NCI-H1105 (cell line): ENCODE measurements at places on chromosomes 5 and 9.

DNA sequence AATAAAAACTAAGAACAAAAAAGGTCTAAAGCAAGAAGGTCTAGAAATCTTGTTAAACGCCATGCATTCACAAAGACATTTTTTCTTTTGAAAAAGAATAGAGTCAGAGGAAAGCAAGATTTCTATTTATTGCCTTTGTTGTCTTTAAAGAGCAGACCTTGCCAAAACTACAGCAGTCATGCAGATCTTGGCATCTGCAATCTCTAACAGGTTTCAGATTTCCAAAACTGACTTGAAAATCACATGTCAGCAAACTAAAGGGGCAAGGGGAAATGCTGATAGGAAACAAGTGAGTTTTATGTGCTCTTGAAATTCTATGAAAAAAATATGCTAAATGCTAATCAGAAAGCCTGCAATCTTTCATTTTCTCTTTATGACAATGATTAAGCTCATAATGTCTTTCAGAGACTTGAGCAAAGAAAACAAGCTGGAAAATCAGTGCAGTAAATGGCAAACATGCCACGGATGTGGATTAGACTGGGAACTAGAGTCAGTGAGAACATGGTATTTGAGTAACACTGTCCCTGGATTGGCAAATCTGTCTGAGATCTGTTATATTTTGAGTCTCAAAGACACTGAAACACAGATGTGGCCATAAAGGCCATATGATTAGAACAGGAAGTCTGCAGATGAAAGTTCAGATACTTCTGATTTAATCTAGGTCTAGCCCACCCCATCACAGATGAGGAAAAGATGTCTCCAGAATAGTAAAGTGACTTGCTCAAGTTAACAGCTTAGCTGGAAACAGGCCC, 361.4 kb upstream of the RPS23 start:
- DNase-seq, result no peak

DNA sequence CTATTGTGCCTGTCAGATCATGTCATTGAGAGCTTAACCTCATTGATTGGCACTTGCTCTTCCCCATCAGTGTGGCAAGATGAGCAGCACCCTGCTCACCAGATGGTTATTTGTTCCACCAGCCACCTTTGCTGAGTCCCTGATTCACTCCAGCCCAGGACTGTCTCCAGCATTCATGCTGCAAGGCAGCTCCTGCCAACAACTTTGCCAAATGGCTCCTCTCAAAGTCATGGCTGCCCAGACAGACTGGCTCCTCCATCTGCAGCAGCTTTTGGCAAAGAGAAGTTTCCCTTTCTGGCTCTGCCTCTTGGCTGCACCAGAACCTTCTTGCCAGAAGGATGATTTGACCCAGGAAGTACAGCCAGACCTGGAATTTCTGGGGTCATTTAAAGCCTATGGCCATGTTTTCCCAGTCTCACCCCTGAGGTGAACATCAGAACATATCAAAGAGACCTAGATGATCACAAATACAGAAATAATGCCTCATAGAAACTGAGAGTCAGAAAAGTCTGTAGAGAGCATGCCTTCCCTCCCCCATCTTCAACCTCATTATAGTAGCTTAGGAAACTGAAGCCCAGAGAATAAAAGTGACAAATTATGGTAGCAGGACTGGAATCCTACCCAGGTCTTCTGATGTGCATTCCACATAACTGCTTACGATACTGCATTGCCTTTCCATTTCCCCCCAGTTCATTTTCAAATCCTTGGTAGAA, 10.4 kb downstream of the PPP2R2B start:
- DNase-seq, result no peak

- no peak for DNase-seq
Observed at GRCh38 chr5:24475101-24475500, 169.7 kb downstream of the CDH10 start.

- no peak for DNase-seq
Observed at GRCh38 chr5:8585230-8586018, 716.5 kb downstream of the MTRR start.

DNA sequence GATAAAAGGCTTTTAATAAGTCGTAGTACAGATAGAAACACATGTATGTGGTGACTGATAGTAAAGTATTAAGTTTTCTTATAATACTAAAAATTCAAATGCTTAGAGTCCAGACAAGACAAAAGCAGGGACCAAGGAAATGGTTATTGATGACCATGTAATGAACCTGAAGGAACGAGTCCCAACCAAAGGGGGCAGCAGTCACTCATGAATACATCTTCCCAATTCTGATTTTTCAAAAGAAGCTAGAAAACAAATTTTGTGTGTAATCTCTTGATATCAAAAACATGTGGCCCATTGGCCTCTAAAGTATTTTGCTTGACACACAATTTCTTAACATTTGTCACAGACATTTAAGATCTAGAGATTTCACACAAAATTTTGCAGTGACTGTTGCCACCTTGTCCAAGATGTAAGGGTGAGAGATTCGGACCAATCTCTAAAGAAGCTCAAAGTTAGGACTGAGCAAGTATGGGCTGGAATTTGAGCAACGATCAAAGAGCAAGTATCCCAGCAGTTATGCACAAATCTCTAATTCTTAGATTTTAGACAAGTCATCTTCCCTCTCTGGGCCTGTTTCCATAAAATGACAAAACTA, 66.8 kb downstream of the ARL15 start:
- no peak for DNase-seq

DNA sequence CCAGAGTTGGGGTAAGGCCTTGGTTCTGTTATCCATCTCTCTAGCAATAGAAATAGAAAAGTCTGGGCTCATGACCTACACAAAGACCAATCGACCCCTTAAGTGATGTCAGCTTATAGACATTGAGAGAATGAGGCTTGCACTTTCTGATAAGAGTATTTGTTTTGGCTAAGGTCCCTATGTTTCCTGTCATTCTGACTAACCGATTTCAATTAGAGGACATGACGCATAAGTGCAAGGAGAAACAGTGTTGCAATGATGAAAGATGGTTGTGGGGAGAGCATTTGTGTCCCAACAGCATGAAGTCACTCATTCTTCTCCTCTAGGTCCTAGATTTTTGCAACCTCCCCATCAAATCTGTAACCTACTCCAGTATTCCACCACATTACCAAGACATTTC, 255.1 kb downstream of the MAT2B start:
- no peak for DNase-seq

DNA sequence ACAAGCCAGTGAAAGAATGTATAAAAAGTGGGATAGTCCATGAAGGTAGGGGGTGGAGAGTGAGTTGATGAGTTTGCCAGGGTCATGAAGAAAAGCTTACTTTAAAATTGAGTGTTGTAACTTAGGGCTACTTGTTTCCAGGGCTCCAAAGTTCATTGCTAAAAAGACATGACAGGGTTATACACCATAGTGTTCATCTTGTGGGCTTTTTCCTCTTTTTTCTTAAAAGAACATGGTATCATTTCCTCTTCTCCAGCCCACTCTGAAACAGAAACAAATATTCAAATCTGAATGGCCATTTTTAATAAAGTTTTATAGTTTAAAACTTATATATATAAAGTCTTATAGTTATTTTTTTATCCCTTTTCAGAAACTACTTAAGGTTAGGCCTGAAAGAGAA, 115.7 kb upstream of the SMC2 start:
- DNase-seq, result no peak

GRCh38 chr9:32399110-32399815, 14.8 kb downstream of the ACO1 start:
- DNase-seq, result no peak

DNA sequence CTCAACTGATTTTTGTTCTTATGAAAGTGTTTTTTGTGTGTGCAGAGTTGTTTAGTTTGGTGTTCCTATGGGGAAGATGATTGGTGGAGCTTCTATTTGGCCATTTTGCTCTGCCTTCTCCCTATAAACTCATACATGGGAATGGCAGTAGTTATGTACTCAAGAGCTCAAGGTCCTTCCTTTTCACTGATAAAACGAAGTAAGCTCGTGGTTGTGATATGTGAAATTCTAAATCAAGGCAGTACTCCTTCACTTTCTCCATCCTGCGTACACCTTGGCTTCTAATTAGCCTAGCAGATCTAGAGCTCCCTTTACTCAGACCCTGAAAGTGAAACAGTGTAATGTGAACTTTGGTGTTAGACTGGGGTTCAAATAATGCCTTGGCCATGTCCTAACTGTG, 159.3 kb upstream of the TNC start:
- DNase-seq, result no peak

DNA sequence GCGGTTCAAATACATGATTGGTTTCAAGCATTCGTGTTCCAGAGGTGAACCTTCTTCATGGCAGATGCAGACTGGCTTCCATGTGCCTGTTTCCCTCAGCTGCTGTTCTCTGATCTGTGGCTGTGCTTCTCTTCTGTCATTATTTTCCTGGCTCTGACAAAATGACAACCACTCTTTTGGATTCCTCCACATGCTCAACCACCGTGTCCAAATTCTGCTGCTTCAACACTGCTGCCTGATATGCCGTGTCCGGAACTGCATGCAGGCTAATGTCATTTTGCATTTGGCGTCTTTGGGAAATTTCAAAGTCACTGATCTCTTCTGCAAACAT, 368.7 kb upstream of the ZNF608 start:
- DNase-seq, result no peak

DNA sequence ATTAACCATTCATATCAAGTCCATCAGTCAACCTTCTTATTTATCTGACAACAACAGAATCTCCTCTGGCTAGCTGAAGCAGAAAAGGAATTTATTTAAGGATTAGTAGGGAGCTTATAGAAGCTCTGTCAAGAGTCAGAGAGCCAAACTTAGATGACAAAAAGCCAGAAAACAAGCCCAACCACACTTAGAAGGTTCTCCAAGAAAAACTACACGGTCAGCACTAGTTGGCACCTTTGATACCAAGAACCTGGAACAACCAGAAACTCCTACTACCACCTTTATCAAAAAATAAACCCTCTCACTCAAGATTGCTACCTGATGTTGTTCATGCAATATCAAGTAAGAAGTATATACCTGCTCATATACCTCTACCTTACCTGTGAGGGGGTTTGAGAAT, 36.9 kb downstream of the RANBP6 start:
- DNase-seq, result no peak

GRCh38 chr9:69502671-69503301, 169.4 kb downstream of the APBA1 start:
- no peak for DNase-seq

DNA sequence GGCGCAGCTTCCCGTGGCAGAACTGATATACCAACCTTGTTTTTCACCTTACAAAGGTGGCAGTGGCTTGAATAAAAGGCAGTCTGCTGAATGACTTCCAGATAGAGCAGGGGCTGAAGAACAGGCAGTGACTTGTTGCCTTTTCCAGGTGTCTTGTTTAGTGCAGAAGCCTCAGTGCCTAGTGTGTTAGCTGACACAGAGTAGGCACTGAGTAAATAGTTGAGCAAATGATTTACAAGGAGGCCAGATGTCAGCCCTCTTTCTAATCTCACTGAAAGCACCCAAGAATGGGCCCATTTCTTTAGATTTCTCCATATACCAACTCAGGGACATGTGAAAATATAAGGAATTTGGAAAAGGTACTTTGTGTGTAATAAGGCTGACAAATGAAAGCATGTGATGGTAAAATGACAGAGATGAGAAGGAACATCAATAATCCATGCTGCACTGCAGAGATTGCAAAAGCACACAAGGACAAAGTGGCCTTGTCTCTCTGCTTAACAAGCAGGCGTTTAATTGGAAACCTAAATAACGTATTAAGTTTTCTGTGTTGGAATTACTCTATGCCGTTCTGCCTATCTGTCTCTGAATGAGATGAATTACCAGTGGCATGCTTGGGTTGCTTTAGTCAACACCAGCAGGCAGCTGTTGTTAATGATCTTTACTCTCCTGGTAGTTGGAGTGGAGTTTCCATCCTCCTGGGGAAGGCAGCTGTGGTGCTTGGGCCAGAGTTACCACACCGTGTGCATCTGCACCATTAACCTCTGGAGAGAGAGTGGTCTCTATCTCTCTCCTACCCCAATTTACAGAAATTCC, 360.1 kb upstream of the C9orf72 start:
- DNase-seq, result no peak

DNA sequence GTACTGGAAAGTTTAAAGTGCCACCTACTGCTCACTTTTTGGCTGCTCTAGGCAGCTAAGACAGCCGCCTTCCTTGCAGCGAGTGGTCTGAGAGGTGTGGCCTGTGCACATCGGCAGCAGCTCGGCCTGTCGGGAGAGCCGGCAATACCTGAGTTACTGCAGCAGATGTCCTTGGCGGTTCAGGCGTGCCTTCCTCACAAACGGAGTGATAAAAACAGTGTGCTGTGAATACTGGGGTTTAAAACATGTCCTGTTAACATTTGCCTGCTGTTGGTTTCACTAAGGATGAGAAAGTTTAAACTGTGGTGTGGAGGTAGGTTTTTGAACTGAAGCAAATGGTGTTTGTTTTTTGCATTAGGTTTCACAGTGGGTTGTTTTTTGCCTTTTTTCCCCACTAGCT, 12.9 kb downstream of the TRAF2 start:
- DNase-seq, result no peak

DNA sequence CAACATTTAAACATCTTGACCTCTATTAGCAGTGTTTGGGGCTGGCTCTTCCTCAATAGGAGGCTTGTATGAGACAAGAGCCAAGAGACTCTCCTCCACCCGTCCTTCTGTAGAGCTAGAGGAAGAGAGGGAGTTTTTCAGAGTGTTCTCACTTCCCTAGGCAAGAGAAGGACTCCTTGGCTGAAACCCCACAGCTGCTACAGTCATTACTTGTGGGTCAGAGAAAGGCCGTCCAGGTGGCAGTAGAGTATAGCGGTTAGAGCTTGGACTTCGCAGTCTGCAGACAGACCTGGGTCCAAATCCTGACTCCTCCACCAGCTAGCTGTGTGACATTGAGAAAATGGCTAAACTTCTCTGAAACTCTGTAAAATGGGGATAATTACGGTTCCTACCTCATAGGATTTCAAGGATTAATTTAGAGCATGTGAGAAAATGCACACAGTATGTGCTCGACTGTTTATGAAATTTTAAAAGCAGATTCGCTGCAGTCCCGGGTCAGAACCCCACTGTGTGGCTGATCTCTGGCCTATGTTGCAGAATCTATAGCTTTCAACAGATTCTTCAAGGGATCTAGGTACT, 80.8 kb upstream of the ARAP3 start:
- DNase-seq, result no peak

DNA sequence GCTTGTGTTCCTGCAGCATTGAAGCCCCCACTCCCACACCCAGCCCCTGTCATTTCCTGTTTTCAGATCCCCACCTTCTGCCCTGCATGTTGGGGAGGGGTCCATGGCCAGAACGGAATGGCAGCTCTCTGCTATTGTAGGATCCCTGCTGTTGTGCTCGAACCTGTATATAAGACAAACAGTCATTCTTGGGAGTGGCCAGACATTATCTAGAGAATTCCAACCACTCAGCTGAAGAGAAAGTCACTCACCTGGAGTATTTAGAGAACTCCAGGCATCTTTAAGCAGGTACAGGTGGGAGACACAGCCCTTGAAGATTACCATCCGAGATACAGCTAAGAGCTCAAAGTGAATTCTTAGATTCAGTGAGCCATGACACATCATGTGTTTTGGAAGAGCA, 96.1 kb downstream of the C9orf152 start:
- DNase-seq, result no peak
